ENCODE measurements at places on chromosomes 7 and 10.

DNA sequence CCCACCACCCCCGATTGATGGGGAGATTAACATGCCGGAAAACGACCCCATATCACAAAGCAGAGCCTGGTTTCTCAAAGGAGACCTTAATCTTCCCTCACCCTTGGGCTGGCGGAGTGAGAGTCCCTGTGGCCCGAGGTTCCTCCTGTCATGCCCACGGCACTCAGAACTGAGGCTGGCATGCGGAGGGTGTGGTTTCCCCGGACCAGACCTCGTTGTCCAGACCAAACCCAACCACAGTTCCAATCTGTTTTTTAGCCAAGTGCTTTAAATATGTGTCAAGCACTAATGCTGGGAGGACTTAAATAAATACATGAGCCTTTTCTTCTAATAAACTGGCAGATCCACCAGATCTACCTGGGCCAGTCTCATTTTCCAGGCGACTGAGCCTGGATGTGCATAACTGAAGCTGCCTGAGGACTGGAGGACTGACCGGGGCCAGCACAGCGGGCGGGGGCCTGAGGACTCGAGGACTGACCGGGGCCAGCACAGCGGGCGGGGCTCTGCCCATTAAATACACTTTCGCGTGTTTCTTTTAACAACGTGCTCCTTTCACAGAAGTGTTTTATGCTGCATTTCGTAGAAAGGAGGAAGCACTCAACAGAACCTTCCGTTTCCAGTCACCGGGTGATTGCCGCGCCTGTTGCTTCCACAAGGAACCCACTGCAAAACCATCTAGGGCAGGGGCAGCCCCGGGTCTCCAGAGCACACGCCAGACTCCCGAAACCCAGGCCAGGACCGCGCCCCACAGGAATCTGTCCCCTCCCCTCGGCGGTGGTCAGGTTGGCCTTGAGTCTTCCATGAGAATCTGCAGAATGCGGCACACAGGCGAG is 334.6 kb downstream of the PTPRN2 start:
- DNase-seq, result no peak

DNA sequence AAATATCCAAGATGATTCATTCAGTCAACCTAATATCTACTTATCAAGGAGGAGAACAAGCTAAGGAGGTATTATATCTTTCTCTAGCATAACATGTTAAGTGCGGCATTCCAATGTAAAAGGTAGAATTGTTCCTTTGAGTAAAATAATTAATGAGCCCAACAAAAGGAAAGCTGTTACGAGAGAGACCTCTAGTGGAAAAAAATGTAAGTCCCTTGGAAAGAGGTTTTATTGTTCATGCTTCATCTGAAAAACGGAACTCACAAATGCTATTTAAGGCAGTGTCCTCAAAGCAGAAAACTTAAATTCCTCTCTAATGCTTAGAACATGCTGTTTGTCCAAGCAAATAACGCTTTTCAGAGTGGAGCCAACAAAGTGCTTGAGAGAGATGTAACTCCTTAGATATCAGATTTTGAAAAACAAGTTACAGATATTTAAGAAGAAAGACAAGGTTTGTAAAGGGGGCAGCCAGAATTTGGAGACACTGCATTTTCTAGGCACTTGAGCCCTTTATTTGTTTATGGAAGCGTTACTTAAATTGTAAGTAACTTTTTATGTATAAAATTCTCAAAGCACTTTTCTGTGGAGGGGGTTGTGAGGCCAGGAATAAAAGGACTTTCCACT is 119.9 kb downstream of the TFEC start:
- no peak for DNase-seq

- DNase-seq, result no peak
Measured at GRCh38 chr7:11317766-11318165, 344.1 kb downstream of the PHF14 start.

GRCh38 chr7:135519233-135519688 is 9.4 kb upstream of the CNOT4 start:
- DNase-seq, result no peak

GRCh38 chr10:124185084-124185483 is 91.7 kb upstream of the CHST15 start:
- DNase-seq, result no peak

GRCh38 chr10:25768167-25768566 is 165.9 kb upstream of the MYO3A start:
- DNase-seq, result no peak

DNA sequence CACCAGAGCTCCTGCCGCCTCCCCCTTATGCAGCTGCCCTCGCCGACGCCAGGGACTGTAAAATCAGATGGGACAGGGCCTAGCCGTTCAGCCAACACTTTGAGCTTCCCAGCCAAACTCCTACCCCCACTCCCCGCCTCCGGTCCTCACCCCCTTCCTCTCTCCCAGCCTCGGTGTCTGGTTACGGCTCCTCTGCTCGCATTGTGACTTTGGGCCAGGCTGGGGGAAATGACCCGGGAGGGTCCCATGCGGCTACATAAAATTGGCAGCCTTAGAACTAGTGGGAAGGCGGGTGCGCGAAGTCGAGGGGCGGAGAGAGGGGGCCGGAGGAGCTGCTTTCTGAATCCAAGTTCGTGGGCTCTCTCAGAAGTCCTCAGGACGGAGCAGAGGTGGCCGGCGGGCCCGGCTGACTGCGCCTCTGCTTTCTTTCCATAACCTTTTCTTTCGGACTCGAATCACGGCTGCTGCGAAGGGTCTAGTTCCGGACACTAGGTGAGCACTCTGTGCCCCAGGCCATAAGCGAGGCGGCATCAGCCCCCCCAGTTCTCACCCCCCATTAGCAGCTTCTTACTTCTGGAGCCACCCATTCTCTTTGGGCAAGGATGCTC is at the start of gene KAZALD1:
Gene KAZALD1, plus strand, starts transcription at position 366 of the 608 bp plus-strand sequence. CDS start 604 bp downstream, outside the sequence.
- no peak for DNase-seq

GRCh38 chr10:15227611-15228372 is 59.3 kb upstream of the NMT2 start:
- DNase-seq, result no peak

DNA sequence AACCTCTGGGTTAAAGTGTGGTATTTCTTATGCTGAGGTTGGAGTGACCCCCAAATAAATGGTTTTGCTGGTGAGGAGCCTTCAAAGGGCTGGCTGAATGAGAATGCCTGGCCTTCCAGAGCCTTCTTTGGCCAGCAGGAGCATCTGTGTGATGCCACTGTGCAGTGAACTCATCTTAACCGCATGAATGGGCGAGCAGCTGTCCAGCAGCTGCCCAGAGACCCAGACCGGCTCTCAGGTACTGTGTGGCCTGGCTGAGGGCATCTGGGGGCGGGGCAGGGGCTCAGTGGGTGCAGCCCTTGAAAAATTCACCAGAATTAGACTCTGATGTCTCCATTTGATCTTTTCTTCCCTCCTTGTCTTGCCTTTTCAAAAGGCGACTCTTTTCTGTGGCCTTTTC is 59.0 kb downstream of the SYPL1 start:
- DNase-seq, result no peak

GRCh38 chr10:69088471-69088769 is 517 bp downstream of the SRGN start:
- DNase-seq, result no peak

- no peak for DNase-seq
Measured at GRCh38 chr7:50196719-50197118, 103.7 kb upstream of the ZPBP start.

GRCh38 chr7:87420173-87420572 is 55.3 kb downstream of the ABCB4 start:
- DNase-seq, result no peak

- DNase-seq, result no peak
Measured at GRCh38 chr10:101000127-101000914, 713 bp downstream of the LZTS2 start.

- no peak for DNase-seq
Measured at GRCh38 chr7:29486191-29486700, 77.4 kb upstream of the PRR15 start.

DNA sequence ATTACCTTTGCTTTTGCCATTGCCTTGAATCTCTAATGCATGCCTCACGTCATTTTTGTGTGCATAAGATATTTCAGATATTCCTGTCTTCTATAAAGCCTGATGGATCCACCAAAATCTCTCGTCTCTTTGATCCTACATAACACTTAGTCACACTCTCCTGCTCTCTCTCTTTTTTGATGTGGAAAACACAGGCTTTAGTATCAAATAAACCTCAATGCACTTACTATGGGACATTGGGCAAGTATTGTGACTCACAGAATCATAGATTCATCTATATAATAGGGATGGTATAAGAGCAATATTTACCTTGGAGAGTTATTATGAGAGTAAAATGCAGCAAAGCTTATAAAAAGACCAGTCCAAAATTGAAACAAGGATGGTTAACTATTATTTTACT is 39.1 kb downstream of the DKK1 start:
- no peak for DNase-seq

DNA sequence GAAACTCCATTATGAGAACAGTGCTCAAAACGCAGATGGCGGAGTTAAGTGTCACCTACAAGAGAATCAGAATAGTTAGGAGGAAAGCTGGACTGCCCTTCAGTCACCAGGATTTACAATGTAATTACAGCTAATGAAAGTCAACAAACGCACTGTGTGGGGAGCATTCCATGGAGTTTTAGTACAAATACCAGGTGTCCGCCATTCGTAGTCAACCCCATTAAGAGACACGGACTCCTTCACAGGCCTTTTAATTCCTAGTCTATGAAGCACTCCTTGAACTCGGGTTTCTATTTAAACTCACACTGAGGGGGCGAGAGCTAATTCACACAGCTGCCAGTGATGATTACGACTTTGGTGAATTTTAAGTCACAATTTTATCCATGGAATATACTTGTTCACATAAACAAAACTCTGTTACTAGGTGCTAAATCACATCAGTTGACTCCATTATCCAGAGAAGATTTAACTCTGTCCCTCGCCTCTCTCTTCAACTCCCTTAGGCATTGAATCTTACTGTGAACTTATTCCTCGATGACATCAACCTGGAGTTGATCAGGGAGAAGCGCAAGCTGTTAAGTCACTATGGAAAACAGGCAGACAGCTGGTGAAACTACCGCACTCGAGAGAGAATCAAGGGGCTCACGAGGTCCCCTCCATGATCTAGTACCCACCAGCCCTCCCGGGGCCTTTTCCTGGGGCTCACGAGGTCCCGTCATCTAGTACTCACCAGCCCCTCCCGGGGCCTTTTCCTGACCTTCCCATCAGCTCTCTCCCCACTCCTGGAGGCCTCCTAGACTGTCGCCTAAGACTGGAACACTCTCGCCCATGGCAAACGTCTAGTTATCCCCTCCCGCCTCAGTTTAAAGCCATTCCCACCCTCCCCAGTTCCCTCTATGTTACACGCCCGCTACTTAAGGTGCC is 1.5 kb downstream of the ZFAND2A start:
- no peak for DNase-seq

DNA sequence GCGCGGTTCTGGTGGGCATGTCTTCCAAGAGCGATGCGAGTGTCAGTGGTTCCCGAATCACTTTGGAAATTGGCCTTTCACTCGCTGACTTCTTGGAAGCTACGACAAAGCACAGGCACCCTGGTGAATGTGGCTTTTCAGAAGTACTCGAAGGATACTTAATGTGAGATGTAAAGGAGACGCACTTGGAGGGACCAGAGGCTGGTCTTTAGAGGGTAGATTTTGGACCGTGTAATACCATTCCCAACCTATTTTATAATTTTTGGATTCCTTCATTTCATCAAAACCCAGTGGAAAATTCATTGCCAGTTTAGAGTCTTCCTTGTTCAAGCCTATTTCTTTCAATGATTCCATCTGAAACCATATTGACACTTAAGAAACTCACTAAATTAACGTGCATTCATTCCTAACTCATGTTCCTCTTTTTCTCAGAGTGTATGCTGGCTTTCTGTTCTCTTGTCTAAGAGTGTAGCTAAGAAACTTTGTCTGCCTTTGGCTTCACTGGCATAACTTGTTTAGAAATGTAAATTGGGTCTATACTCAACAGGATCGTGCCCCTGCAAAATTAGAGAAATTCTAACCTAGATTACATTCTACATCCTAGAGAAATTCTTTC is 645 bp upstream of the COPG2 start:
- no peak for DNase-seq

GRCh38 chr10:49273626-49274025 is 25.3 kb upstream of the C10orf71 start:
- no peak for DNase-seq

GRCh38 chr7:108581655-108582491 is 12.2 kb downstream of the DNAJB9 start:
- no peak for DNase-seq

GRCh38 chr10:113322843-113323242 is 230.0 kb upstream of the HABP2 start:
- DNase-seq, result no peak

DNA sequence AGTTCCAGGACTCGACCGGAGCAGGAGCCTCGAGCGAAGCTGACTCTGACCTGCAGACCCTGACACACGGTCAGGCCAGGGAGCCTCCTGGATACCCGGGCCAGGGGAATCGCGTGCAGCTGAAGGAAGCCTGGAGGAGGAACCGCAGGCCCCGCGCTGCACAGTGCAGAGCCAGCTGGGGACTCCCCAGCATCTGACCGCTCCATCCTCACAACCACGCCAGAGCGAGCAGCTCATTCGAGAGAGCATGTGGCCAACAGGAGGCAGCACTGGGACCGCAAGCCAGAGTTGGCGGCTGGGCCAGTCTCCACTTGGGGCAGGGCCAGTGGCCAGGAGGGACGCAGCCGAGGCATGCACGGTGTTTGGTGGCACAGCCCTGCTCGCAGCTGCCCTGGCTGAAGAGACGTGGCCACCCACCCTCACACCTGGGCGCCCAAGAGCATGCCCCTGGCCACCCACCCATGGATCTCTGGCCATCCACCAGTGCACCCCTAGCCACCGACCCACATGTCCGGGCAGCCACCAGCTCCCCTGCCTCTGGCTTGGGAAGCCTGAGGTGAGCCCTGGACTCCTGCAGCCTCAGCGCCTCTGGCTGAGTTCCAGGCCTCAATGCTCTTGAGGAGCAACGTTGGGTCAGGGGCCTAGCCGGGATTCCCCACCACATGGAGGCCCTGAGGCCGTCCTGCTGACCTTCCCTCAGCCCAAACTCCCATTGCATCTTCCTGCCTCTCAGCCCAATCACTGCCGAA is 213.9 kb downstream of the ELFN1 start:
- DNase-seq, result no peak

DNA sequence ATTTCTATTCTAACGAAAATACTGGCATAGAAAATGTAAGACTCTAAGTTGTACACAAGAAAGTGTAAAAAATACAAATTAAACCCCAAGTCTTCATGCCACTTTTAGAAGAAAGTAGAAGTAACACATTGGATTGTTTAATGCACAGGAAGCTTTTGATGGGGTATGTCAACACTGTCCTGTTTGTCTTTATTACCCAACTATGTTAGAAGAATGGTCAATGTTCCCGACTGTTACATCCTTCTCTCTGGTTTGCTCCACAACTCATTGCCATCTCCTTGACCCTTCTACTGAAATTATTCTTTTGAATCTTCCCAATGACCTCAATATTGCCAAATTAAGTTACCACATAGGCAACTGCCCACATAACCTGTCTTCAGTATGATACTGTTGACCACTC is 35.8 kb downstream of the COL28A1 start:
- no peak for DNase-seq

- DNase-seq, result no peak
Measured at GRCh38 chr7:130699686-130700085, 13.3 kb upstream of the TSGA13 start.

- no peak for DNase-seq
Measured at GRCh38 chr10:105188737-105189462, 547.8 kb downstream of the SORCS3 start.
